ENCODE measurements at places on chromosomes 7 and 10.

DNA sequence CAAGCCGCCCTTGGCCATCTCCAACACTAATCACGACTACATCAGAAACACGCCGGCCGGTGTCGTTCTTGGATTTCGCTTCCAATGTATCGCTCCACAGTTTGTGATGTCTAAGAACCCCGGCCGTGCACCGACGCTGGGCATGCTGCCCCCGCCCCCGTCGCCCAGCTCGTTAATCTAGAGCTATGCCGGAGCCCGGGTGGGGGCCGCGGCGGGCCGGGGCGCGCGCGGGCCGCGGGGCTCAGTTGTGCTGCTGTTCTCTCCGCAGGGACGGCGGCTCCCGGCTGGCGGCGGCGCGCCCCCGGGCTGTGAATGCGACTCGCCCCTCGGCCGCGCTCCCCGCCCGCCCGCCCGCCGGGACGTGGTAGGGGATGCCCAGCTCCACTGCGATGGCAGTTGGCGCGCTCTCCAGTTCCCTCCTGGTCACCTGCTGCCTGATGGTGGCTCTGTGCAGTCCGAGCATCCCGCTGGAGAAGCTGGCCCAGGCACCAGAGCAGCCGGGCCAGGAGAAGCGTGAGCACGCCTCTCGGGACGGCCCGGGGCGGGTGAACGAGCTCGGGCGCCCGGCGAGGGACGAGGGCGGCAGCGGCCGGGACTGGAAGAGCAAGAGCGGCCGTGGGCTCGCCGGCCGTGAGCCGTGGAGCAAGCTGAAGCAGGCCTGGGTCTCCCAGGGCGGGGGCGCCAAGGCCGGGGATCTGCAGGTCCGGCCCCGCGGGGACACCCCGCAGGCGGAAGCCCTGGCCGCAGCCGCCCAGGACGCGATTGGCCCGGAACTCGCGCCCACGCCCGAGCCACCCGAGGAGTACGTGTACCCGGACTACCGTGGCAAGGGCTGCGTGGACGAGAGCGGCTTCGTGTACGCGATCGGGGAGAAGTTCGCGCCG is 1.9 kb downstream of the VWC2 start:
- DNase-seq: peak; percentile 14

DNA sequence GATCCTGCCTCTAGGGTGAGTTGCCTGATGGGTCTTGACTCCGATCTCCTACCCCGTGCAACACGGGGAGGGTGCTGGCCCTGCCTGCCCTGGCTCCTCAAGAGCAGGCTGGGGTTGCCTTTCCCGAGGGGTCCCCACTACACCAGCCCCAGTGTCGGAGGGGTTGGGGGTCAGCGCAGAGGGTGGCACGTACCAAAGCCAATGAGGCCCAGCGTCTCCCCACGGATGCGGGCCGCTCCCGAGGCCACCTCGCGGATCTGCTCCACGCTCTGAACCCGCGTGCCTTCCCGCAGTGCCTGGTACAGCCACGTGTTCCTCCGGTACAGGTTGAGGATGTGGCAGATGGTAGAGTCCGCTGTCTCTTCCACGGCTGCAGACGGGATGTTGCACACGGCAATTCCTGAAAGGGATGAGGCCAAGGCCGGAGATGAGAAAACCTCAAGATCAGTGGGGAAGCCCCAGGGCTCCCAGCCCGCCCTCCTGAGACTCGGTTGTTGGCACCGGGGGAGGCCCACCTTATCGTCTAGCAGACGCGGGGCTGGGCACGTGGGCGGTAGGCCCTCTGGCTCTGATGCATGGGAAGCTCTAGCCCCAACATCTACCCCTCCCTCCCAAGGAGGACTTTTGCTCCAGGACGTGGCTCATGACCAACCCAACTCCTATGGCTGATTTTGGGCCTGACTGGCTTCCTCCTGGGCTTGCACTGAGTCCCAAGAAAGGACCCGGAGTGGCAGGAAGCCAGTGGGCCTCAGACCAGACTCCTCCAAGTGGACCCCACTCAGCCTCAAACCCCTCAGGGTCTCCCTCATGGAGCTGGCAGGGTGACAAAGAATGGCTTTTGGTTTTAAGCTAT is 56.1 kb downstream of the ZRANB1 start:
- no peak for DNase-seq

- no peak for DNase-seq
Measured at GRCh38 chr10:97548828-97549455, 23.6 kb upstream of the ANKRD2 start.

GRCh38 chr10:31928549-31929260 is at the start of gene ARHGAP12:
TSS of gene ARHGAP12 (minus strand) at chr10:31928831. CDS start at chr10:31908855, 19,976 bp downstream.
- DNase-seq: peak; percentile 92

- DNase-seq: no peak
Measured at GRCh38 chr10:75487755-75488125, 56.3 kb downstream of the LRMDA start.

GRCh38 chr7:55400191-55400590 is 35.1 kb downstream of the LANCL2 start:
- no peak for DNase-seq

- DNase-seq: no peak
Measured at GRCh38 chr10:43628956-43629355, 19.7 kb downstream of the ZNF32 start.

DNA sequence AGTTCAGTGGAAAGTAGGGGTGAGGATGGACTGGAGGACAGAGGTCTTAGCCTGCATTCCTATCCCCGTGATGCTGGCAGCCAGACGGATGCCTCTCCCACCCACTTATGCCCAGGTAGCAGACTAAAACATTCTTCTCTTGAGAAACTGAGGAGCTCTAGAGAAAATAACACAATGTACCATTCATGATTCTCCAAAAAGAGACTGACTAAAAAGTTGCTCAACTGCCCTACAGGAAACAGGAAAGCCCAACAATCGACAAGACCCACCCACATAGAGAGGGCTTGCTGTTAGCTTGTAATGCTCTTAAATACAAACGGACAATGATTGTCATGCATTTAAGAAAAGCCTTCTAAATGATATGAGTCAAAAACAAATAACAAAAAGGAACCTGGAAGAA is 33.2 kb upstream of the PDE1C start:
- no peak for DNase-seq

DNA sequence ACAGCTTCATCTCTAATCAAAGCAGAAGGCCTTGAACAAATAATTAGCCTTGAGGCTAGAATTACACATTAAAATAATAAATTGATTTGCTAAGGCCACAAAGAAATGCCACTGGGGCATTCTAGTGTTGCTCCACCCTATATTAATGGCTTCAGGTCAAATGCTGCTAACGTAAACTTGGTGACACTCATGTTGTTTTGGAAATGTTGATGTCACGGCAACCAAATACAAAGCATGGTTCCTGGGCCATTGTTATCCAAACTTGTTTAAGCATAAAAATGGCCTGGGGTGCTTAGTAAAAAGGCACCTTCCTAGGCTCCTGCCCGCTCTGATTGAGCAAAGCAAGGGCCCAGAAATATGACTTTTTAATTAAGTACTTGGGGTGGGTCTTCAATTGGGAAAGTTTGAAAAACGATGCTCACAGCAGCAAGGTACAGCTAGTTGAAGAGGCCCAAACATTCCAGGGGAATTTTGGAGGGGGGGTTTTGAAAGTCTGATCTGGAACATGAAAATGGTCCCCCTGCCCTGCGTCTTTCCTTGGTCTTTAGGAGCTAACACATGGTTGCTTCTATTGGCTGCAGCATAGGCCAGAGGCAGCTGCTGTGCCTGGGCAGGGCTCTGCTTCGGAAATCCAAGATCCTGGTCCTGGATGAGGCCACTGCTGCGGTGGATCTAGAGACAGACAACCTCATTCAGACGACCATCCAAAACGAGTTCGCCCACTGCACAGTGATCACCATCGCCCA is 67.8 kb downstream of the ABCC2 start:
- DNase-seq: no peak

- DNase-seq: no peak
Measured at GRCh38 chr10:1188558-1189135, 132.5 kb downstream of the WDR37 start.

GRCh38 chr7:91030680-91031380 is 233.4 kb upstream of the FZD1 start:
- DNase-seq: no peak

DNA sequence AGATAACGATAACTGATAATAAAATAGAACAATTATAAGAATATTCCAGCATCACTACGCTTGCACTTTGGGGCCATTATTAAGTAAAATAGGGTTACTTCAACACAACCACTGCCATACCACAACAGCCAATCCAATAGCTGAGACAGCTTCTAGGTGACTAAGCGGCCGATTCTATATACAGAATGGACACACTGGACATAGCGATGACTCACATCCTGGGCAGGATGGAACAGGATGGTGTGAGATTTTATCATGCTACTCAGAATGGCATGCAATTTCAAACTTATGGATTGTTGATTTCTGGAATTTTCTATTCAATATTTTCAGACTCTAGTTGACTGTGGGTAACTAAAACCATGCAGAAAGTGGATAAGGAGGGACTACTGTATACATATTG is 920.9 kb downstream of the LRMDA start:
- no peak for DNase-seq

DNA sequence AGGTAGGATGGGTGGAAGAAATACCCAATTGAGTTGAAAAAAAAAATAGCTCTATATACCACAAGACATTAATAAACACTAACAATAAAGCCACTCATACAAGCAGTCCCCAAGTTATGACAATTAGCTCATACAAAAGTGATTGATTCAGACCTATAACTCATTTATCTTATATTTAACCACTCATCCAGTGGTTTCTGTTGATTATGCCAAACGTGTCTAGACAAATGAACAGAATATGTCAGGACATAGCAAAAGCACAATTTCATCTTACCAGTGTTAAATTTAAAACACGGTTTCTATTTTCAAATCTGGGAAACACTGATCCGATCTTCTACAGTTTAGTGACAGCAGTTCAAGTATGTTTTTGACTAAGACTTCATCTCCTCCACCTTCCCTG is 17.0 kb downstream of the ABI1 start:
- no peak for DNase-seq

- DNase-seq: no peak
Measured at GRCh38 chr10:97805096-97805884, 33.5 kb upstream of the SFRP5 start.

DNA sequence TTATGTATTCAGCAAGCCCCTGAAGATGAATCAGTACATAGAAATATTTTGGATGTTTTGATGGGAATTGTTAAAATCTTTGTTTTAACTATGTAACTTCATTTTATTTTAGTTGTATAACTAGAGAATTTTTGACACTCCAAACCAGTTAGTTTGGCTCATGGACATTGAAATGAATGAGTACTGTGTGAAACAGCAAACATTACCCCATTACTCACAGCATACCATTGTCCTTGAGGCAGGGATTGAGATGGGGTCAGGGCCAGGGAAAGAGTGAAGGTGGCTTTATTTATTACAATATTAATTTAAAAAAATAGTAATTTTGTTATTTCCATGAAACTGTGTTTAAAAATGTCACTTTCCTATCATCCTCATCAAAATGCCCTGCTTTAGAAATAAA is 4.8 kb upstream of the BMPER start:
- no peak for DNase-seq

- DNase-seq: no peak
Measured at GRCh38 chr10:87771871-87772500, 46.0 kb downstream of the ATAD1 start.

- DNase-seq: no peak
Measured at GRCh38 chr10:101285519-101286070, 56.3 kb upstream of the LBX1 start.
